ENCODE measurements at places on chromosomes 5 and 9. TPM values are rescaled to one million over a fixed set of nuclear protein-coding genes. Genes with fewer than 3 reads are reported as not detected.

PLEKHG4B gene
- total RNA-seq = not detected

OTP gene
- total RNA-seq = not detected

NMUR2 gene
- not detected for total RNA-seq

FSTL4 gene
- not detected for total RNA-seq

ZFR gene
- total RNA-seq = 35.8 TPM

RLN2 gene
- total RNA-seq = not detected

RAPGEF6 gene
- 16.1 TPM for total RNA-seq

SAP30L gene
- total RNA-seq = 11.1 TPM

ADAMTSL2 gene
- total RNA-seq = 18.2 TPM

LTC4S gene
- total RNA-seq = 1.8 TPM

TJP2 gene
- total RNA-seq = 74.0 TPM

ATP6V0E1 gene
- 86.7 TPM for total RNA-seq

TSLP gene
- not detected for total RNA-seq

CENPP gene
- 8.7 TPM for total RNA-seq

PDE8B gene
- total RNA-seq = 0.19 TPM

ENTR1 gene
- total RNA-seq = 11.0 TPM

SLC6A7 gene
- total RNA-seq = not detected

GABRP gene
- total RNA-seq = 0.08 TPM

NANS gene
- total RNA-seq = 23.4 TPM

SLC25A2 gene
- total RNA-seq = 0.19 TPM

GLIPR2 gene
- total RNA-seq = 2.8 TPM

RGS14 gene
- total RNA-seq = 10.2 TPM

TMEM215 gene
- not detected for total RNA-seq

TAF11L11 gene
- total RNA-seq = not detected

UNC13B gene
- total RNA-seq = 12.5 TPM

CCDC180 gene
- 1.3 TPM for total RNA-seq

TMEM252 gene
- total RNA-seq = 0.17 TPM

TAF1L gene
- total RNA-seq = not detected

FABP6 gene
- total RNA-seq = not detected

ROPN1L gene
- total RNA-seq = 1.3 TPM

PCDHGA7 gene
- 0.19 TPM for total RNA-seq

CMYA5 gene
- 2.6 TPM for total RNA-seq

KIAA1191 gene
- total RNA-seq = 31.1 TPM

QRFP gene
- not detected for total RNA-seq

SRD5A1 gene
- total RNA-seq = 87.0 TPM

NSUN2 gene
- total RNA-seq = 52.2 TPM

DDX4 gene
- total RNA-seq = not detected

SUSD3 gene
- 9.7 TPM for total RNA-seq

SLC25A25 gene
- total RNA-seq = 21.7 TPM

TRAF1 gene
- total RNA-seq = 0.42 TPM

C5orf24 gene
- total RNA-seq = 21.5 TPM

AGTPBP1 gene
- total RNA-seq = 14.4 TPM

RASEF gene
- 0.14 TPM for total RNA-seq

PHYHD1 gene
- total RNA-seq = 28.4 TPM

PALM2AKAP2 gene
- 47.9 TPM for total RNA-seq

LAMC3 gene
- 1.4 TPM for total RNA-seq

LMAN2 gene
- 279 TPM for total RNA-seq

JAKMIP2 gene
- 0.23 TPM for total RNA-seq

CDKN2B-AS1 gene
- 0.42 TPM for total RNA-seq

SPATA31D4 gene
- not detected for total RNA-seq

SPINK4 gene
- total RNA-seq = 0.70 TPM
